NCI-H2029 (cell line): ENCODE measurements at places on chromosomes 11 and 22.

- no peak for DNase-seq
Observed at GRCh38 chr11:42200311-42200710, 740.9 kb upstream of the LRRC4C start.

DNA sequence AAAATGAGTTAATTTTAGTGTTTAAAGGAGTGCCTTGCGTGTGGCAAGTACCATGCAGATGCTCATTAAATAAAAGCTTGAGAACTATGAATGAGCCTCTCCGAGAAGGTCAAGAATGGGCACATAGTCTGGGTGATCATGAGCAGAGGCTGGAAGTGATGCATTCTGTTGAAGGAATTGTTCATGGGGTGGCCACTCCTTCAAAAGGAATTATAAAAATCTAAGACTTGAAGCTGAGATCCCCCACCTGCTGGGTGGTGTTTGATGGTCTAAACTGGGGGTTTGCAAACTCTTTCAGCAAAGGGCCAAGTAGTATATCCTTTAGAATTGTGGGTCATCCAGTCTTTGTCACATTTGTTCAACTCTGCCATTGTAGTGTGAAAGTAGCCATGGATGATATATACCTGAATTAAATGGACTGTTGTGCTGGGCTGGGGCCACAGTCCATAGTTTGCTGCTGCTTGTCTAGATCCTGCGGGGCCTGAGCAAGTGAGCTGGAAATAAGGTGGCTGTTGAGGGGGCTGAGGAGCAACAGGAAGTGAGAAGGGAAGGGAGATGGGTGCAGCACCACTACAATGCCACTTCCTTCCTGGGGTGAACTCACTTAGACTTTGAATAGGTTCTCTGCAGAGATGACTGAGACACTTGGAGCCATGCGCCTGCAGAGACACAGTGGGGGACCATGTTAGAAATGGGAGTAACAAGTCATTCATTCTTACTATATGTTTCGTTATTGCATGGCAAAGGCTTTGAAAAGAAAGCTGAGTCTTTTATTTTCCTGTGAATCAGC is 179.0 kb downstream of the SNX19 start:
- no peak for DNase-seq

DNA sequence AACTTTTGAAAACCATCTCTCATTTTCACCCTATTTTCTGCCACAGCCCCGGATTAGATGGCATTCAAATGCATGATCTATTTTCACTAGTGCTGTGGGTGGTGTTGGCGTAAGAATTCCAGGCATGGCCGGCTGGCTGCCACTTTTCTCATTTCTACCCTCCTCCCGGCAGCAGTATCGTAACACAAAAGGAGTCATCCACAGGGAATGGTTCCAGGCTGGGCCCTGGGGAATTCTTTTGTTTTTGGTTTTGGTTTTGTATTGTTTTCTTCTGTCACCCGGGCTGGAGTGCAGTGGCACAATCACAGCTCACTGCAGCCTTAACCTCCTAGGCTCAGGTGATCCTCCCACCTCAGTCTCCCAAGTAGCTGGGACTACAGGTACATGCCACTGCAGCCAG is 13.8 kb downstream of the JAML start:
- no peak for DNase-seq

GRCh38 chr22:22487869-22488597 is 20.5 kb downstream of the ZNF280B start:
- no peak for DNase-seq

DNA sequence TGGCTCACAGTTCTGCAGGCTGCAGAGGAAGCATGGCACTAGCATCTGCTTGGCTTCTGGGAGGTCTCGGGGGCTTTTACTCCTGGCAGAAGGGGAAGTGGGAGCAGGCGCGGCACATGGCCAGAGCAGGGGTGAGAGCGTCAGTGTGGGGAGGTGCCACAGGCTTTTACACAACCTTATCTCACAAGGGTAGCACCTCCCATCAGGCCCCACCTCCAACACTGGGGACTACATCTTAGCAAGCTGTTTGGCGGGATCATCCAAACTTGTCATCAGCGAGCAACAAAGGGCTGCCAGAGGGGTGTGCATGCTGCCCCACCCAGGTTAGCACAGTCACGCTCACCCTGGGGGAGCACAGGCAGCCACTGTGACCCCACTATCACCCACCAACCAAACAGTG is 18.9 kb upstream of the YPEL1 start:
- DNase-seq, result no peak

GRCh38 chr22:41491374-41492100 is 22.6 kb downstream of the ACO2 start:
- no peak for DNase-seq

DNA sequence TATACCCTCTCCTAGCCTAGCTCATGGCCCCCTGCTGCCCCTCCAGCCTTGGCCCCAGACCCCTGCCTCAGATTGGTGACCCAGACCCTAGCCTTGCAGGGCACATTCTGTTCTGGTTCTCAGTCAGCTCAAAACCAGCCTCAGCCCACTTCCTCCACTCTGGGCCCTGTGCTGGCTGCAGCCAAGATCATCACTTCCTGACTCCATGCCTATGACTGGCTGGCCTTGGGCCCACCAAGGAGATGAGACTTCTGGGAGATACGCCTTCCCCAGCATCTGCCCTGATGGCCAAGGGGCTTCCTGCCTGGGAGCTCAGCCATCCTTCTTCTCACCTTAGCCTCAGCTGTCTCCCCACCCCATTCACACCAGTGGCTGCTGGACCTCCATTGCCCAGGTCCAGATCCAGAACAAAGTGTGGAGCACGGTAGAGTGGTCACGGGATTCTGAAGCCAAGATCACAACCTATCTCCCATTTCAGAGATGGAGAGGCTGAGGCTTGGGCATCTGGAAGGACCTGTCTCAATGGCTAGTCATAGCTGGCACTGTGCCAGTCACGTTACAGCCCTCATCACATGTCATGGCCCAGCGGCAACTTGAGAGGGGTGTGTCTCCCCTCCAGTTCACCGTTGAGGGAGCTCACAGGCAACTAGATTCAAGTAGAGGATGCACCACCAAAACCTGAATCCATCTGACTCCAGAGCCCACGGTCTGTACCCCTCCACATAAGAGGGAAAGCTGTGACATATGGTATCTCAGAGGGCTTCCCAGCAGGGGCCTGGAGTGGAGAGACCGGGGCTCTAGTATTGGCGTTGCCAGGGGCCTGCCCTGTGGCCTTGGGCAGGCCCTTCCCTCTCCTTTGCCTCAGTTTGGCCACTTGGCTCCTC is 43.0 kb upstream of the KLHL35 start:
- DNase-seq, result peak; percentile 82

DNA sequence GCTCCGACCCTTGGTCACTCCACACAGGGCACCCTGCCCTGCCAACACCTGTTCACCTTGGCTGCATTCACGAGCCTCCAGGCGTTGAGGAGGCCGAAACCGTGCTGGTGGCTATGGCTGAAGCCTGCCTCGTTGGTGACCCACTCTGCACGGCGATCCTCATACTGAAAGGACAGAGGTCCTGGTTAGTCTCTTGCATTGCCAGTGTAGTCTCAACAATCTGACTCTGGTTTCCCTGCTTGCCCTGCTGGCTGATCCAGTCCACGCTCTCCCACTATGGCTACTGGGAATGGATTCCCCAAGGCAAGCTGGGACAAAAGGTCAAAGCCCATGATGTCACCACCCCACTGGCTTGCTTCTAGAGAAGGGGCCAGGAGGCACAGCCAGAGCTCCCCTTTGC is 12.9 kb downstream of the PCSK7 start:
- no peak for DNase-seq

GRCh38 chr11:2825261-2825888 is 60.2 kb downstream of the CDKN1C start:
- no peak for DNase-seq

DNA sequence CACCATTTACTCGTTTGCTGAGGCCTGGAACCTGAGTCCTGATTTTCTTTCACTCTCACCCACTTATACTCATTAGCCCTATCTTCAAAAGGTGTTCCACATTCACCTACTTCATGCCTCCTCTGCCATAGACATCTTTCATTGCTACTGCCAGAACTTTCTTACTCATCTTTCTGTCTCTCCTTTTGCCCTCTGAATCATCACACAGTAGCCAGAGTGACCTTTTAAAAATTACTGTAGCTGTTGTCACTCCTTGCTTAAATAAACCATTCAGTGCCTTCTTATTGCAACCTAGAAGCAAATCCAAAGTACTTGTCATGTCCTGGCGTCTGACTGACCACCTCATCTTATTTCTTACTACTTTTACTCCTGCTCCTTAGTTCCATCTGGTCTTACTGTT is 38.2 kb downstream of the ATXN10 start:
- DNase-seq, result no peak

GRCh38 chr11:113198972-113199661 is 115.3 kb upstream of the TTC12 start:
- no peak for DNase-seq

GRCh38 chr11:13927481-13927880 is 35.0 kb upstream of the SPON1 start:
- no peak for DNase-seq

- peak; percentile 12 for DNase-seq
Observed at GRCh38 chr11:35419184-35419829, at the start of gene SLC1A2. TSS of gene SLC1A2 (minus strand) at chr11:35419558. CDS start at chr11:35418966, 592 bp downstream.

GRCh38 chr11:7596975-7597391 is 76.3 kb downstream of the CYB5R2 start:
- no peak for DNase-seq

GRCh38 chr11:3022982-3023381 is 30.9 kb upstream of the NAP1L4 start:
- DNase-seq, result no peak

GRCh38 chr11:44622190-44622650 is 56.8 kb downstream of the CD82 start:
- DNase-seq, result no peak

- no peak for DNase-seq
Observed at GRCh38 chr11:117160826-117161225, 16.7 kb downstream of the PAFAH1B2 start.

GRCh38 chr11:134022748-134023147 is 46.1 kb upstream of the JAM3 start:
- peak; percentile 44 for DNase-seq

GRCh38 chr11:33910296-33910957 is 18.6 kb upstream of the LMO2 start:
- DNase-seq, result no peak

- DNase-seq, result peak; percentile 11
Observed at GRCh38 chr11:57387289-57388030, 3.0 kb downstream of the PRG2 start.

DNA sequence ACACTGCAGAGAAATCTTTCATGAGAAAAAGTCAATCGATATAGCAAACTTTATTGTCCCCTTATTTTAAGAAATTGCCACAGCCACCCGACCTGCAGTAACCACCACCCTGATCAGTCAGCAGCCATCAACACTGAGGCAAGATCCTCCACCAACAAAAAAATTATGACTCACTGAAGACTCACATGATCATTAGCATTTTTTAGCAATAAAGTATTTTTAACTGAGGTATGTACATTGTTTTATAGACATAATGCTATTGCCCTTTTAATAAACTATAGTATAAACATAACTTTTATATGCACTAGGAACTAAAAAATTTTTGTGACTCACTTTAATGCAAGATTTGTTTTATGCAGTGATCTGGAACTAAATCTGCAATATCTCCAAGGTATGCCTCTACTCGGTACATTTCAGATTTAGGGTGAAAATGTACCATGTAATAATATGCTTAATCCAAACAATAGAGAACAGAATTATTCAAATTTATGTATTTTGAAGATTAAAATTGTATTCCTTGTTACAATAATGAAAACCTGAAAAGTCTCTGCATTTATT is 79.2 kb upstream of the CEP126 start:
- DNase-seq, result no peak

- no peak for DNase-seq
Observed at GRCh38 chr22:45090497-45090910, 73.2 kb upstream of the NUP50 start.

GRCh38 chr11:16226245-16226644 is 130.1 kb downstream of the SOX6 start:
- DNase-seq, result peak; percentile 94

DNA sequence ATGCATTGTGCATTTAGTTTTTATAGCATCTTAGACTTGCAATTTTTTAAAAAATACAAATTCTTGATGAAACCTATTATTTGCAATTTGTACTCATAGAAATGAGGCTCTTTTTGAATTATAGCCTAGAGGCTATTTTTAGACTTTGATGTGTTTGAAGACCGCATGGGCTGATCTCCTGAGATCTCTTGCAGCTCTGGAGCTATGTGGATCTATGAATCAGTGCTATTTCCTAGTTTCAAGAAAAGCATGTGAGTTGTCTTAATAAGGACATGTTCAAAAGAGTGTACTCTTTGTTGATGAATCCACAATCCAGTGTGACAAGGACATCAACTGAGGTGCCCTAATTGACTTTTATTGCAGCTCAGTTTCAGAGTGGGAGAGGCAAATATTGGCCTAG is 620.5 kb downstream of the ETS1 start:
- no peak for DNase-seq

- DNase-seq, result no peak
Observed at GRCh38 chr11:128193615-128194014, 393.7 kb downstream of the ETS1 start.

DNA sequence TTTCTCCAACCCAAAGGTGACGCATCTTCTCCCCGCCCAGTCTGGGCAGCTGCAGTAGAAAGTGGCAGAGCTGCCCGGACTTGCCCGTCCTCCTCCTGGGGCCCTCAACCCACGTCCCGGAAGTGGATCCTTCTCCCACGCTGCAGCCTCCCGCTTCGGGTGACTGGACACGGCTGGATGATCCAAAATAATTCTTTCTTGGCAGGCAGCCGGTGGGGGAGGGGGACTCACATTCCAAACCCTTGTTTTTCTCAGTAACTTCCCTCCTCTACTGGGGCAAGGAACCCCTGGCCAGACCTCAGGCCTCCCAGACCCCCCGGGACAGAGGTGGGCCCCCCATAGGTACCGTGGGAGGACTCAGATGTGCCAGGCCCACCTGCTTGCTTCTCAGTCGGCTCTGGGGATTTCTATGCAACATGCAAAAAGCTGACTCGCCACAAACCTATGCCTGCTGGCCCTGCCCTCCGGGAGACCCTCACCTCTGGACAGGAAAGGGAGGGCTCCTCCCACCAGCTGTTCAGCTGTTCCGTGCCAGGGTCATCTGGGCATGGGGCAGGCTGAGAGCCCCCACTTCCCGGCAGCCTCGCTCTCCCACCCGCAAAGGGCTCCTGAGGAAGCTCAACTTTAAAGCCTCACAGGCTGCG is 1.4 kb downstream of the PLXNB2 start:
- DNase-seq, result peak; percentile 69

DNA sequence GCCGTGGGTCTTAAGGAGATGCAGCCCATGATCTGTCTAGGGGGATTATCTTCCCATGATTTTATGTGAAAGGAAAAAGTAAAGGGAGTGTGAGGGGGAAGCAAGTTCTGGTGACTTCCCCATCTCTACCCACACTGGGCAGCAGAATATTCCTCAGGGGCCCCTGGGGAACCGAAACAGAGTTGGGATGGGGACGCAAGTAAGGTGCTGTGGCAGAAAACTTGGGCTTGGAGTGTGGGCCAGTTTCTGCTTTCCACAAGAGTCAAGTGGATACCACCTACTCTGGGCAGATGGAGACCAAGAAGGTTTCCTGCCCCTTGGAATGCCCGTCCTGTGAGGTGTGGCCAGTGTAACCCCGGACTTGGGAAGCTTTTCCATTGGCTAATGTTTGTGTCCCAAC is 64.4 kb downstream of the SGSM3 start:
- DNase-seq, result no peak
